ENCODE measurements at places on chromosomes 6 and 20. TPM values are rescaled to one million over a fixed set of nuclear protein-coding genes. Genes with fewer than 3 reads are reported as not detected.

The ADGB gene
- 0.48 TPM for total RNA-seq

The PPP1R14C gene
- 10.8 TPM for total RNA-seq

The EYA4 gene
- total RNA-seq, result 11.1 TPM

The ADTRP gene
- 2.2 TPM for total RNA-seq

The COL21A1 gene
- 147 TPM for total RNA-seq

The SCUBE3 gene
- 10.6 TPM for total RNA-seq

The PDE7B gene
- total RNA-seq, result 22.9 TPM

The ACTR5 gene
- 2.4 TPM for total RNA-seq

The ID1 gene
- 224 TPM for total RNA-seq

The RHAG gene
- total RNA-seq, result not detected

The PBX2 gene
- 42.6 TPM for total RNA-seq

The CNR1 gene
- total RNA-seq, result 4.8 TPM

The KIF25 gene
- total RNA-seq, result not detected

The DOP1A gene
- total RNA-seq, result 31.8 TPM

The OR2B3 gene
- not detected for total RNA-seq

The KIAA0408 gene
- 2.9 TPM for total RNA-seq

The SLC17A3 gene
- total RNA-seq, result 6.7 TPM

The LHFPL5 gene
- 0.24 TPM for total RNA-seq

The BPIFB2 gene
- not detected for total RNA-seq

Measured in umbilical cord (tissue), 2 donors.